ENCODE measurements at places on chromosomes 4 and X.

GRCh38 chr4:100067255-100067654 is 117.2 kb upstream of the H2AZ1 start:
- no peak for DNase-seq

DNA sequence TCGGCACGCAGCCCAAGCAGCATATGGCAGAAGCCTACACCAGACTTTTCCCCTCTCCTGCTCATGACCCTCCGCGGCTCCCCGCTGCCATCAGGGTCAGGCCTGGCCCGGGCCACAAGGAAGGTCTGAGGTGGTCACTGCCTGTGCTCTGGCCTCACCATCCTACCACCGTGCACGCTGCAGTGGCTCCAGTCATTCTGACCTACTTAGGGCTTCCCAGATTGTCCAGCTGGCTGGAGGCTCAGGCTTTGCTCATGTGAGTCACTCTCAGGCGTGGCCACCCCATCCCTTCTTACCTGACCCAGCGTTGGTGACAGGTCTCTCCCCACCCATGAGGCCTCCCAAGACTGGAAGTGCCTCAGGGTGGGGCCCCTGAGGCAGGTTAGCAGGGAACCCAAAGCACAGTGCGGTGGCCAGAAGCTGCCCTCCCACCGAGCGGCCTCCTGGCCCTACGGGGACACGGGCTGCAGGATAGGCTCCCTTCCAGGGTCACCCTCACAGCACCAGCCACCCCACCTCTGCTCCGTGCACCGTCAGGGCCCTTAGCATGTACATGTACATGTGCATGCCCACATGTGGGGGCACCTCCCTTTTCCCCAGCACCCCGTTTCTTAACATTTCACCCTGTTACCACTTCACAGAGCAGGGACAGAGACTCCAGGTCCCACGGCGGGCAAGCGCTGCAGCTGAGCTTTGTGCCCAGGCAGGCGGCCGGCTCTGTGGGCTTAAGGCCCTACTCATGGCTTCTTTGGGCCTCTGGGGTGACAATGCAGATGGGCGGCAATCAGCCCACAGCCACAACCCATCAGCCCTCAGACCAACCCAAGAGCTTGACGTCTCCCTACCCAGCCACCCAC is 2.2 kb downstream of the TREX2 start:
- DNase-seq = no peak

DNA sequence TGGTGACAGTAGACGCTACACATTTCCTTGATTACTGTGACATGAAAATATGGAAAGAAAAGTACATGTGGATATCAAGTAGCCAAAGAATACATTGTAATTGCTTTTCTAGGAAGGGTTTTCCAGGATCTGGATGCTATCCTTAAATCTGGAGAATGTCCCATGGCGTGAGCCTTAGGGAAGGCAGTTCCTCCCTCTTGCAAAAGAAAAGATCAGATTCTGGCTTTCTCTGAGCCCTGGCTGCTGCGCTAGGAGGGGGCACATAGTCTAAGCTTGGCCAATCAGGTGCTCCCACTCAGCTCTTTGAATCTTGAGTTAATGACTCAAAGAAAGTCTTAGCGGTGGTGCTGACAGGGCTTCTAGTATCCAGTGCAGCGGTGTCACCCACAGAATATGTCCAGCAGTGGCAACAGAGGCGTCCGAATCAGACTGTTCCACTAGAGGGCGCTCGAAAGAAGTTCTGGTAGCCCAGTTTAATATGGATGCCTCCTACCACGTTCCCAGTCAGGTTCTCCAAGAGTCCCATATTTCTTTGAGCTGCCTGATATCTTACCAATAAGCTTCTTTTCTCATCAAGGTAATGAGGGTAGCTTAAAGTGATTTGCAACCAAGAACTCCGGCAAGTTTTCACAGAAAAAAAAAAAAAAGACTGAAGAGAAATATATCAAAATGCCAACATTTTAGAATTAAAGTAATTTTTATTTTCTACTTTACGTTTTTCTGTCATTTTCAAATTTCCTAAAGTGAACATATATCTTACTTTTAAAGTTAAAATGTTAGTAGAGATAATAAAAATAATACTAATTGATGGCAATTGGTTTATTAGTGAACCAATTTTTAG is 213.4 kb upstream of the S100G start:
- peak; percentile 65 for DNase-seq

DNA sequence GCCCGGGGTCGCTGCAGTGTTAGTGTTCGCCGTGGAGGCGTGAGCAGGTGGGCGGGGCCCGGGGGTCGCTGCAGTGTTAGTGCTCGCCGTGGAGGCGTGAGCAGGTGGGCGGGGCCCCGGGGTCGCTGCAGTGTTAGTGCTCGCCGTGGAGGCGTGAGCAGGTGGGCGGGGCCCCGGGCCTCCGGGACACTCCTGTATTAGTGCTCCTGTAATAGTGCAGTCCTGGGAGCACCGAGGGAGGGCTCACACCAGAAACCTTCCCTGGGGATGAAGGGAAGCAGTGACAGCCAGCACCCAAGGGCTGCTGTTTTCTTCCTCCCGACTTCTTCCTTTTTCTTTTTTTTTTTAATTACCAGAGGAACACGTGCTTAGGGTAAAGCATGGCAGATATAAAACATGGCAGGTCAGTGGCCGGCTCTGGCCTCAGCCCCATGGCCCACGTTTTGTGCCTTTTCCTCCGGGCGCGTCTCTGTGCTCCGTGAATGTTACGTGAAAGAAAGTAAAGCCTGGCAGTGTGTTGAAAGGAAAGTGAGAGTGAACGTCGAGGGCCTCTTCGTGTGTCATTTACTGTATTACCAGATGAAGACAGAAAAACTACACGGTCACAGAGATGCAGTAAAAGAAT is 42.0 kb downstream of the PCGF3 start:
- no peak for DNase-seq

DNA sequence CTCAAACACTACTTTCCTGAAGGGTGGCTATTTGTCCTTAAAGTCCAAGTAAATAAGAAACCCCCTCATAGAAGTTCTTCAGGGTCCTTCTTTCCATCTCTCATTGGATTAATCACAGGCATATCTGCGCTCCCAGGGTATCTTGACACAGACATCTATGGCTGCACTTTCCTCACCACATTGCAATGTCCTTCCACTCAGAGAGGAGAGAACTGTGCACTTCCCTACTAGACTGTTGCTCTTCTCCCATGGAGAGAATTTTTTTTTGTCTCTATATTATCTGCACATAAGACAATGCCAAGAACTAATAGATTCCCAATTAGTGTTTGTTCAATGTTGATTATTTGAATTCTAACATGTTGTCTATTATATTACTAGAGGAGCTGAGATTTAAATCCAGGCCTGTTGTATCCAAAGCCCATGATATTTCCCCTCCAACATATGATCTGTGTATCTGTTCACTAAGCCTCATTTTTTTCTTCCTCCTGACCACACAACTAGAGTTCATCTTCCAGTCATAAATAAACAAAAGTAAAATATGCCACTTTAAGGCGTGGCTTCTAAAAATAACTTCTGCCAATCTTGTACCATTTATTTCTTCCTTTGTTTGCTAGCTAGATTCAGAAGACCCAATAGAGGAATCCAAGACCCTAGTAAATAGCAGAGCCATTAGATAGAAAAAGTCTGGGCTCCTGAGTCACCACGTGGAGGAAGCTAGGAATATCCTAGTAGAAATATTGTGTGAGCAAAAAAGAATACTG is 61.5 kb upstream of the FAM241A start:
- peak; percentile 49 for DNase-seq

DNA sequence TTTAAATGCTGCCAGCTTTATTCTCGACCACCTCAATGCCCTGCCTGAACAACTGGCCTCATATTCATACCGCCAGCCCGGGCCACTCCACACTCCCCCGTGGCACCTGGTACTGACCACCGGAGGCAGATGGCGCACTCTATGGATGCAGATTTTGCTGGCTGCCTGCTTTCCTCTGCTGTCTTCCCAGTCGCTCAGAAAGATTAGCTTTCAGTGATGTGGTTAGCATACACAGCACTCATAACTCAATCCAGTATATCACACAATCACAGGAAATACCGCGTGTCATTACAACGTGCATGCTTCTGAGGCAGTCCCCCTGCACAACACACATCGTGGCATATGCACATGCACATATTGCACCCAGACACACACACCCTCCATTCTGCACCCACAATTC is 147.2 kb upstream of the BCOR start:
- peak; percentile 54 for DNase-seq

- peak; percentile 25 for DNase-seq
These were observed 89.8 kb downstream of the FBXO8 start for GRCh38 chr4:174193438-174194374.

DNA sequence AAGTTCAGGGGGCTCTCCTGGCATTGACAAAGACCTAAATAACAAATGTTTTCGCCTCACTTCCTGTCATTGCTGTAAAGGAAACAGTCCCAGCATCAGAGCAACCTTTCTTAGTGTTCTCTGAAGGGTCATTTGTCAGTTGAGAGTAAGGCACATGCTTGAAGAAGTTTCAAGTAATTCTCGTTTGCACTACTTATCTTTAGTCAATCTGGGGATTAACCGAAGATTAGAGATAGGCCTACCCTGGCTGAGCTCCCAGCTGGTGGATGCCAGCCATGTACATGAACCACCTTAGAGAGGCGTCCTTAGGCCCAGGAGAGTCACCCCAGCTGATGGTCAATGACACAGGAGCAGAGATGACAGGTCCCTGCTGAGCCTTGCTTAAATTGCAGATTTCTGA is 189.9 kb upstream of the PGRMC2 start:
- no peak for DNase-seq

- DNase-seq = no peak
These were observed 7.8 kb downstream of the CPEB2 start for GRCh38 chr4:15010038-15010585.

DNA sequence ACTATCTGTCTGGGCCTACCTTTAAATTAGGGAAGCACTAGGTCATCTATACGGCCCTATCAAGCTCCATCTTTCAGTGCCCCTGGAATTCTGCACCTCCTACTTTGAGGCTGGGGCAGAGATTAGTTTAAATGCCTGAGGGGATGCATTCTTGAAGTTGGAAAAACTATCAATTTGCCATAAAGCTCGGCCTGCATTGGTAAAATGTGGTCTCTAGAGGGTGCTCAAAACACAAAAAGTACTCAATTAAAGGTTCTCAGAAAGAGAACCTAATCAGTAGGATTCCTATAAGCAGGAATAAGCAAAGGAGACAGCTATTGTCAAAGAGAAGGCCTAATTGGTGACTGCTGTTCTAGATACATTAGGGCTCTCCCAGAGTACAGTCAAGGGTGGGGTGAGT is 111.7 kb downstream of the AMER1 start:
- DNase-seq = peak; percentile 0

GRCh38 chr4:183589461-183590099 is 69.4 kb downstream of the RWDD4 start:
- peak; percentile 23 for DNase-seq

DNA sequence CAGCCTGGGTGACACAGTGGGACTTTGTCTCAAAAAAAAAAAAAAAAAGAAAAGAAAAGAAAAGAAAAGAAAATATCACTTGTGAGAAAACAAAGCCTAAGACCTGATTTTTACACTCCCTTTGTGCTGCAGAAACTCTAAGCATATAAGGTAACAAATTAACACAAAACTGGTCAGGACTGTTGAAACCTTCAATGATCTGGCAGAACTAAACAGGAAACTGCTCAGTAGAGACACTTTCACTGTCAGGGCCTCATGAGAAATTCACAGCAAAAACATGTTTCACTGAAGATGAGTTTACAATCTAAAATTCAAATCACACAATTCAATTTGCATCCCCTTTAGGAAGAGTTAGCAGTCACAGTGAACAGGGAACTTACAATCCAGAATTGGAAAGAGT is 69.1 kb upstream of the HOPX start:
- no peak for DNase-seq

DNA sequence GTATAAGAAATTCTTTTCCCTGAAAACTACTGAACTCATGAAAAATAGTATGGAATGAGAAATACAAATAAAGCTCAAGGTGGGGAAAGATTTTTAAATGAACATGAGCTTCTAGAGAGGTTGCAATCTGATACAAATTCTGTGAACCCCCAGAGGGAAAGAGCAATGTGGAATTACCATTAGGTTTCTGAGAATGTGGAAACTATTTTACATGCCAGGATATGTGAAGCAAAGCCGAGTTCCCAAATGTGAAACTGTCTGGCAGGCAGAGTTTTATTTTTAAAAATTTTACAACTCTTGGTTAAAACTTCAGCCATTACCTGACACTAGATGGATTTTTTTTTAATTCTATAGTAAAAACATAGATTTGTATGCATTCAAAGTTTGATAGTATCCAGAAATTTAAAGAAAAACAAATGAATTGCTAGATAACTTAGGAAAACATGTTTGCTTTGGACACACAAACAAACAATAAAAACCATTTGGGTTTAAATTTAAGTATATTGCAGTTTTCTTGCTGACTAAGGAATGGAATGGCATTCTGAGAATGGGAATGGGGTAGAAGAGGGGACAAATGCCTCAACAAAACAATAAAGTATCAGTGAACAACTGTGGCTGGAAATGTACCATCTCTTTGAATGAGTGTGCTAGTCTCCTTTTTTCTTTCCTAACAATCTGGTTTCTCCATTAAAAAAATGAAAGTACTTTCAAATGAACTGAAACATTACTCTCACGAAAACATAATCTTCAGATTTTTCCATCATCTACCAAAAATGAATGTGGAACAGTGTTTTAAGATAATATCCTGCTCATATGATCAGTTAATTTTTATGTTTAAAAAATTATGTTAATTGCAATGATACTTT is 99.6 kb downstream of the PCDH18 start:
- DNase-seq = no peak

GRCh38 chrX:29012867-29013266 is 425.6 kb downstream of the IL1RAPL1 start:
- DNase-seq = no peak

- no peak for DNase-seq
These were observed 15.5 kb upstream of the HSD17B11 start for GRCh38 chr4:87406462-87406861.

GRCh38 chr4:88527787-88528186 is 4.2 kb upstream of the PYURF start:
- no peak for DNase-seq

DNA sequence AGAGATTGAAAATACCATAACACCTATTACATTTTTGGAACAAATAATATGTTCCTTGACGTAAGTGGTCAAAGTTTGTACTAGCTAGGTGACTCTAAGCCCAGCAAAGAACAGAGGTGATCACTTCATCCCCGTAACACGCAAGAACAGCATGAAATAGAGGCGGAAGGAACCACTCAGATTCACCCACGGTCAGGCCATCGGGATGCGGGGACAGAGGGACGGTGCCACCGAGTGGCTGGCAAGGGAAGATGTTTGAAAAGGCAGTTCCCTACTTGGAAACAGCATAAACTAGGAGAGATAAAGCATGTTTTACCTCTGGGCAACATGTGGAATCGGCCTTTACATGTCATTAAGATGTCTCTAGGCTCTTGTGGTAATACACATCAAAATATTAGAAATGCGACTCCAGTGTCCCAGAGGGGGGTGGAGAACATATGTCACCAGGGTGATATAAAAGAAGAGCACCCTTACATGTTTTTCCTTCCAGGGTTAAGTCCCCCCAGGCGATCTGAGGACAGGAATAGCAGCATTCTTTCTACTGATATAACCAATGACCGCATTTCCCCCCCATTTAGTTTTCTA is 84.0 kb downstream of the PHKA2 start:
- DNase-seq = peak; percentile 25

DNA sequence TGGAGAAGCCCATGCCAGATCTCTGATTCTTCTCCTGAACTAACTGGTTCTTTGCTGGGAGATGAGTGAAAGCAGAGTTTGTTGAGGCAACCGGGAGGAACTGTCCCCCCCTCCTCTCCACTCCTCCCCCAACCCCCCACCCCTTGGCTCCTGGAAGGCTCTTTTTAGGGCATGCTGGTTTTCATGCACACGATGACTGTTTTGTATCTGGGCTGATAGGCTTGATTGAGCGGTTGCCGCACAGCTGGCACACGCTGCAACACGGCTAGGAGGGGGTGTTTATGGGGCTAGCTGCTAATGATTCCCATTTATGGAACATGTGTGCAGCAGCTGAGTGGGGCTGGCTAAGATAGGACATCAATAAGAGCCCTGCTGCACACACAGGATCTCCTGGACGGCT is 137.2 kb downstream of the SMIM20 start:
- DNase-seq = no peak

Measured in mesenchymal stem cell (in vitro differentiated cells and primary cell).